Activated gamma-delta T cell (primary cell): ENCODE measurements at places on chromosomes 4 and X.

DNA sequence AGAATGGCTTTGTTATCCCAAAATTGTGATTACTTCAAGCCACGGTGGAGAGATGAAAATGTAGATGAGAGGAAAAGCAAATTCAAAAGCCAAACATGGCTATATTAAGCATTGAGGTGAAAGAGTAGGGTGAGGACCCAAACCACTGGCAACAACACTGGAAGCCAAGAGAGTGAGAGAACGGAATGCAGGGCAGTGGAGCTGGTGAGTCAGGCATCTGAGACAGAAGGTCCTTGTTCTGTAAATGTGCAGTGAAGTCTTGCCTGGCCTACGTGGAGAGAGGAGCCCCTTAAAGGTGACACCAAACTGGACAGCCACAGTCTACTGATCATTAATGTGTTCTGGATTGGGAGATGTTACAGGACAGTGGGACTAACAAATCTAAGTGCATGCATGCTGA lies 22.8 kb upstream of the SEC24B start:
- no peak for DNase-seq

DNA sequence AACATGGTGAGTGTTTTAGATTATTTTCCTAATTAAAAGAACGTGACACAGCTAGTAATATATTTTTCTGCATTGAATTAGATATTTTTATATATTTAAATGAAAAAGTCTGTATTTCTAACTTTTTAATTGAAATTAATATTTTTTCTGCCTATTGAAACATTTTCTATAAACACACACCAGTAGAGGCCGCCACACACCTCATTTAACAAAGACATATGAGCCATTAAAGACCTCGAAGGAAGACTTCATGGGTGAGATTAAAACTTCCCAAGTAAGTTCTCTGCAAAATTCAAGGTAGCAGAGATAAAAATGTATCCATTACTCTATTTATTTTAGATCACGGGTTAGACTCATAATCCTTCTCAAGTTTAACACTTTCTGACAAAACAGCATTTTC lies 8.3 kb downstream of the SLITRK2 start:
- DNase-seq, result no peak

DNA sequence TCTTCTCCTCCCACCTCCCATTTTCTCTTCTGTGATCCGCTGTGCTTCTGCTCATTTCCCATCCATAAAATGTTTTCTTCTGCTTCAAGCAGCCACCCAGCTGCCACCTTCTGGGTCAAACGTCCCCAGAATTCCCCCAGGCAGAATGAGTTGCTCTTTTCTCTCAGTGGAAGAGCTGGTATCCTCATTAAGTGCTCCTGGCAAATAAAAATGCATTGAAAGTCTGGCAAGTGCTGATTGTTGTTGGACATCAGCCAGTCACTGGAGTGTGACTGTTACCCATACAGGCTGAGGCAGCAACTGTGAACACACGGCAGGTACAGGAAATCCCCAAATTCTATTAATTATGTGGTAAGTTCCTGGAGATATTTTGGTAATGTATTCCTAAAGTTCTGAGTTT lies 52.6 kb downstream of the LIMCH1 start:
- DNase-seq, result no peak

DNA sequence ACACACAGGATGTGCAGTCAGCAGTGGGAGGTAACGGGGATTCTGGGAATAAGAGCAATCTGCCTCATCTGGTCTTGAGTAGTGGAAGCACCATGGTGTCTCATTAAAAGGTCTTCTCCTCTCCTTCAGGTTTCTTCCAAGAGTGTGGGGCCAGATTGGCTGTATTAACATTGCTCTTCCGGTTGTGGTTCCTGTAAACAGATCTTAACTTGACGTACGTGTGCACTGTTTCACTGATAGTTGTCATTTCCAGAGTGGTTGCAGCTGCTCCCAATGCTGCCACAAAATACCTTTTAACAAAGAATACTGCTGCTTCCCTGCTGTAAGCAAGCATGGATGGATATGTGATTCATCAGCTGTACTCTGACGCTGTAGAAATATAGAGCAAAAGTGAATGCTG lies 1443.4 kb upstream of the TENM3 start:
- DNase-seq, result no peak

- DNase-seq, result no peak
Observed at GRCh38 chr4:185852961-185853360, 41.0 kb upstream of the SORBS2 start.

- DNase-seq, result no peak
Observed at GRCh38 chr4:104818579-104818978, 323.9 kb upstream of the CXXC4 start.

DNA sequence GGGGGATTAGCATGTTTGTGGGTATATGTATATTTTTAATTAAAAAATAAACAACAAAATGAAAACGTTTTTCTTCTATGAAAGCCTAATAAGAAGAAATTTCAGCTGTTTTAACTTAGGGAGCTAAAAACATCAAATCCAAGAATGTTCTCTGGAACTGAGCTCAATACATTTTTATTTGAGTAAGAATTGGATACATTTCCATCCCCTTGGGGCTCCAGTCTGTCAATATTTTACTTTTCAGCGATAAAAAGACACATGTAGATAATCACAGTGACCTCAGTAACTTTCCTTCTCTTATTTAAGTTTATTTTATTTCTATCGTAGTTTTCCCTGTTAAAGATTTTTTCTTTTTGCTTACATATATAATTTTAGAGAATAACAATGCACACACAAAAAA lies 59.3 kb downstream of the ELOVL6 start:
- DNase-seq, result no peak

DNA sequence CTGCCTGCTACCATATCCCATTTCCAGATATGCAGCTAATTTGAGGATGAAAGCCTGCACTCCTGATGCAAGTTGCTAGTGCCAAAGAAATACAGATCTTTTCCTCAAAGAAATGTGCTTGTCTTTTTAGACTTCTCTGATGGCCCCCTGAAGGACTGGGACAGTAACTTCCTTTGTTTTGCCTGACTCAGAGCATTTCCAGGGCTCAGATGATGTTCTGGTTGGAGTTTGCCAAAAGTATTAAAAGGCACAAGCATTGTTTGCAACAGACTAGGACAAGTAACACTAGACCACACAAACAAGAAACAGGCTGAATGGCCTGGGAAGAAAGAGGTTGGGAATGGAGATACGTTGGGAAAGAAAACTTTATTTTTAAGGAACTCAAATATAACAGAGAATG lies 175.2 kb downstream of the IL13RA2 start:
- DNase-seq, result no peak

DNA sequence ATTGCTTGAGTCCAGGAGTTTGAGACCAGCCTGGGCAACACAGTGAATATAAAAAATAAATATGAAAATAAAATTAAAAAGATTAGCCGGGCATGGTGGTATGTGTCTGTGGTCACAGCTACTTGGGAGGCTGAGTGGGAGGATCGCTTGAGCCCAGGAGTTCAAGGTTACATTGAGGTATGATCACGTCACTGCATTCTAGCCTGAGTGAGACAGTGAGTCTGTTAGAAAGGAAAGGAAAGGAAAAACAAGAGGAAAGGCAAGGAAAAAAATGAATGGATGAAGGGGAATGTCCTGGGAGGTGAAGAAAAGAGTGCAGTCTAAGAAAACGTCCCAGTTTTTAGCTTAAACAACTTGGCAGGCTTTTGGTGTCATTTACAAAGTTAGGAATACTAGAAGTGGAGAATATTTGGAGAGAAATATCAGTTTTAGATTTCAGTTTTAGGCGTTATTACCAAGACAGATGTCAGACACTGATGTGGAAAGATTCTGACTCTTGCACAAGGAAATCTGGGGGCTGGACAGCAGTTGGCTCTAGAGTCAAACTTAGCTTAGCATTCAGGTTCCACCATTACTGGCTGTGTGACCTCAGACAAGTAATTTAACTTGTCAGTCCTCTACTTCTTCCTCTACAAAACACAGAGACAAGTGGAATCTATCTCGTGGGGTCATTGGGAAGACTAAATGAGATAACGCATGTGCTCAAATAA lies 139.0 kb downstream of the TSPAN5 start:
- no peak for DNase-seq

DNA sequence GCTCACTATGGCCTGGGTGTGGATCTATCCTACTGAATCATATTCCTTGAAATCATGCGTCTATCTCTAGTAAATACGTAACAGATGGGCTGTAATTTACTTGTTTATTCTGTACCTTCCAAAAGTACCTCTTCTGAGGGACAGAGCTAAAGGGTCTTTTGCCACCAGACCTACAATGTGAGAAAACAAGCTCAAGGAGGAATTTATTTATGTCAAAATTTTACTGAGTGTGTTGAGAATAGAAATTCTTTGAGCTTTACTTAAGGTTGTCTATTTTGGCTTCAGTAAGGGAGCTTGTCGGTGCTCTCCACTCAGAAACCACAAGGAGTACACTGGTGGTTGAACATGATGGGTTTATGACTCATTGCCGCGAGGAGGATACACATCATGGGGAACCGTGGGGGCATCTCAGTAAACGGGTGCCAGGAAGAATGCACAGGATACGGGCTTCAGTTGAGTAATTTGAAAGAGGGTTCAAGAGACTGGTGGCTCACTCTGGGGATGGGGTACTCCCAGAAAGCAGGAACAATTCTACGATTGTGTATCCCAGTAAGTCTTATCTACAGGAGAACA lies 3.0 kb downstream of the ANK2 start:
- DNase-seq, result no peak

DNA sequence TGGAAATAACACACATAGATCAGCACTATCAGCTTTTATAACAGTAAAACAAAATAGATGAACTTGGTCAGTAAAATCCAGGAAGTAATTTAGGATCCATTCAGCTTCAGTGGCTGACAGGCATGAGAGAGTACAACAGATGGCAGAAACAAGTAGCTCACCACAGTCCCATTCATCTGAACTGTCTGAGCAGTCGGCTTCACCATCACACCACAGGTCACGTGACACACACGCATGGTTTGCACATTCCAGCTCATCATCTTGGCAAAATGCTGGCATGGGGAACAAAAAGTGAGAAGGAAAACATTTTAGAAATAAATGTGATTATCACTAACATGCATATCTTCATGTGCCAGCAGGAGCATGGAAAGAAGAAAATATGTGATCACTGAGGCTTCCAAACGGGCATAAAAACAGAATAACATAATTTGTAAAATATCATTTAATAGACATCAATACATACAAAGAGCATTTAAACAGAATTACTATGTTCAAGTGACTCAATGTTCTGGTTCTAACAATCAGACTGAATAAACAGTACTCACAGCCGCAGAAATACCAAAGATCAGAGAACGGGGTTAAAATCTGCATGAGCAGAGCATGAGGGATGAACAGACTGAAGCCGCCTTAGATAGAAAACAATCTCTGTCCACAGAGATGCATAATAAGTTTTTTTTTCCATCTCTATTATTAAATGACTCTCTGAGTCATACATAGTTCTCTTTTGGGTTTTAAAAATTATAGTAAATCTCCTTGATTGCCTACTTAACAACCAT lies 158.1 kb downstream of the ATP10D start:
- DNase-seq, result no peak

- no peak for DNase-seq
Observed at GRCh38 chr4:186017801-186018200, 51.2 kb upstream of the TLR3 start.

DNA sequence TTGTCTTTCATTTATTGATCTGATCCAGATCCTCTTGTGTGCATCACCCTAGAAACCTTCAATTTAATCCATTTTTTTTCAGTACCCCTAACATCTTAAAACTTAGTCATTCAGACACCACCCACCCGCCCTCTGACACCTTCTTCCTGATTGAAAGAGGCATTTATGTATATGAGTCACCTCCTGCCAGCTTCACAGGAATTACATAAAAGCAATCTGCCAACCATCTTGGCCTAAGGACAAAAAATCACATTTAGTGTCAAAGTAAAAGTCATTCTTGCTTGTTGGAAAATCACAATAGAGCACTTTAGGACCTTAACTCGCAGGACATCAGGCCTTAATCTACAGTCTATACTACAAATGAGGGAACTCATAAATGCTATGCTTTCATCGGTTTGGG lies 52.1 kb downstream of the NDST3 start:
- DNase-seq, result no peak

- DNase-seq, result no peak
Observed at GRCh38 chr4:156560701-156561100, 410.9 kb downstream of the PDGFC start.

- DNase-seq, result no peak
Observed at GRCh38 chr4:73446336-73446938, 10.4 kb downstream of the AFP start.

- no peak for DNase-seq
Observed at GRCh38 chr4:80678413-80678812, 342.9 kb downstream of the CFAP299 start.

- no peak for DNase-seq
Observed at GRCh38 chrX:114626323-114626722, 42.4 kb downstream of the HTR2C start.

DNA sequence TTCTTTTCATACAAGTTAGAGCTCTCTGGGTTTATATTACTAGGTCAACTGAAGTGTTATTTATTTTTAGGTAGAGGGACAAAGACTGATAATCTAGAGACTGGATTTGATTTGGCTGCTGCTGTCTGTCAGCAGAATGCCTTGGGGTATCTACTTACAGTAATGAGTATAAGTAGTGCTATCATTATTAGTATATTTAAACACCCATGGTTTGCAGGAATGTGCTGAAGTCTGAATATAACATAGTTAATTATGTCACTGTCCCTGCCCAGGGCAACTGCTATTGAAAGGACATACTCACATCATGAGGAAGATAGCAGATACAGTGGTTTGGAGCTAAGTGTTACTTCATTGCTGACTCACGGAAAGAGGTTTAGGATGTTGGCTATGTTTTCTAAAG lies 76.2 kb downstream of the PRRG1 start:
- DNase-seq, result no peak

DNA sequence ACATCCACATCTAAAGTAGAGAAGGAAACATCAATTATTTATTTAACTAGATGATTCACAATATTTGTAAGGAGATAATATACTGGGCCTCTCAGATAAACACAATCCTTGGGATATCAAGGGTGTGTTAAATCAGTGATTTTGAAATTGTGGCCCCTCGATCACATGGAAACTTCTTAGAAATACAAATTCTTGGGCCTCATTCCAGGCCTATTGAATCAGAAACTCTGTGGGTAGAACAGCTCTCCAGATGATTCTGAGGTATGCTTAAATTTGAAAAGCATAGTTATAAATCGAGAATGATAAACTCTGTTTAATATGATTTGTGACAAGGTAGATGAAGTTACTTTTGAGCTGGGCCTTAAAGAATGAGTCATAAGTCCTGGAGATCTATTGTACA lies 64.3 kb upstream of the GPR174 start:
- no peak for DNase-seq

- DNase-seq, result no peak
Observed at GRCh38 chrX:123695242-123695641, 37.6 kb downstream of the THOC2 start.

GRCh38 chr4:168651374-168651773 lies 154.5 kb downstream of the PALLD start:
- no peak for DNase-seq

DNA sequence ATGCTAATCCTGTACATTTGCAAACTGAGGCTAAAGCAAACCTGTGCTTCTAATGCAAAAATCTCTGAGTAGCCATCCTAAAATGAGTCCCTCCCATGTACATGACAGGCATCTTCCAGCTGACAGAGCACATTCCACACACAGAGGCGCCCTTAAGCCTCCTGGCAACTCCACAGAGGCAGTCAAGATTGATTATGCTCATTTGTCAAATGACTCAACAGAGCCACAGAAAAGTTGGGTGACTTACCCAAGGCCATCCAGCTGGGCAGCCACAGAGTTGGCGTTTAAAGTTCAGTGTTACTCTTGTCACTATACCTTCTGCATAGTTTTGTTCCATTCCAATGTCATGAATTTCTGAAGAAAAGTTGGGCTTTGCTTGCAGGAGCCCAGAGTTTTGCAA lies 394.6 kb upstream of the FGF13 start:
- DNase-seq, result no peak

- no peak for DNase-seq
Observed at GRCh38 chrX:23788946-23789345, 6.0 kb downstream of the SAT1 start.
